ENCODE measurements at places on chromosomes 5 and 9. TPM values are rescaled to one million over a fixed set of nuclear protein-coding genes. Genes with fewer than 3 reads are reported as not detected.

Gene KCNIP1
- total RNA-seq: 0.36 TPM

GRCh38 chr9:83116026-83116425 lies 53.1 kb upstream of the RASEF start:
- no peak for DNase-seq

GRCh38 chr5:181170996-181171395 lies 23.6 kb downstream of the OR2V2 start:
- no peak for DNase-seq

GRCh38 chr5:10455277-10455670 lies 13.6 kb downstream of the ROPN1L start:
- no peak for DNase-seq

DNA sequence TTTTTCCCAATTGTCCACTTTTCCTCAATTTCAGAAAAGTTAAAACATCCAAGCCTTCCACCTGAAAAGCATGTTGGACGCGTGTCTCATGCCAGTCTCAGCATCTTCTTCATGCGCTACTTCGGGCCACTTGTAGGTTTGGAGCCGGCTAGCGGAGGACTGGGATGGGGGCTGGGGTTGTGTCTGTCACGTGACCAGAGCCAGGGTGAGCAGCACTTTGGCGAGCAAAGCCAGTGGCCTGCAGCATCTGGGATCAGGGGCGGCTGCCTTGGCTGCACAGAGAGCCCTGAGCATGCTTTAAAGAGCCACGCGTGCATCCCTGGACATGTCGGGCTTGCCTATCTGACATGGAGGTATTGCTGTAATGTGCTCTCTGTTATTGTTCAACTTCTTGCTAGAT lies 41.2 kb downstream of the SLC6A3 start:
- no peak for DNase-seq

DNA sequence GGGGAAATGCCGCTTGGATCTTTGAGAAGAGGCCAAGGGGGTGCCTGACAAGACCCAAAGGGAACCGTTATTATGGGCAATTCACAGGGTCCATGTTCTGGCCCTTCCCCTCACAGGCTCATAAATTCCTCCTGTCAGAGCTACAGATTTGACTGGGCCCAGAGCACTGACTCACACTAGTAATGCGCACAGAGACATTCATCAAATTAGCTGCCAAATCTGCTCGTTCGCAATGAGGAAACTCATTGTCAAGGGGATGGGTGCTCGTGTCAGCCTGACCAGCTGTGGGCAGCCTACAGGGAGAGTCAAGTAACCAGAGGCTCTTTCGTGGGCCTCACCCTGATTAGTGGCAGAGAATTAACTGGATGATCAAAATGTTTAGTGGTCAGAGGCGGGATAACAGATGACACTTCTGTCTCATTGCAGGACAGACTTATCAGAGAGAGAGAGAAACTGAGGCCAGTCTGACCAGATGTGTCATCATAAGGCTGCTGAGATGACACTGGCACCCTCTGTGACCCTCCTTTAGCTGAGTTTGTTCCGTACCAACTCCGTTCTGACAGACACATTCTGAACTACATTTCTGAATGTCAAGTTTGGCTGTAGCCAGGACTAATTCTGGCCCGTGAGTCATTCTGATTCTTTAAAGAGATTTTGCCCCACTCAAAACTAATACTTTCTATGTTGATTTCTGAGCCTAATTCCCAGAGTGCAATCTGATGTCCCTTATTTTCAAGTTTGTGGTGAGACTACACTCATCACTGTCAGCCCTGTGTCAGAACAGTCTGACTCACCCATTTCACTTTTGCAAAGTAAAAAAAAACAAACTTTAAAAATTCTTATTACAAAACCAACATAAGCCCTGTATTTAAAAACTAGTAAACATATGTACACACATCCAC lies 377.1 kb downstream of the ACTL7B start:
- peak; percentile 92 for DNase-seq

- DNase-seq: no peak
These were observed 177.9 kb upstream of the KLF4 start for GRCh38 chr9:107667231-107668070.

Data from A172 (cell line).